ENCODE measurements at places on chromosomes 4 and X. TPM values are rescaled to one million over a fixed set of nuclear protein-coding genes. Genes with fewer than 3 reads are reported as not detected.

DNA sequence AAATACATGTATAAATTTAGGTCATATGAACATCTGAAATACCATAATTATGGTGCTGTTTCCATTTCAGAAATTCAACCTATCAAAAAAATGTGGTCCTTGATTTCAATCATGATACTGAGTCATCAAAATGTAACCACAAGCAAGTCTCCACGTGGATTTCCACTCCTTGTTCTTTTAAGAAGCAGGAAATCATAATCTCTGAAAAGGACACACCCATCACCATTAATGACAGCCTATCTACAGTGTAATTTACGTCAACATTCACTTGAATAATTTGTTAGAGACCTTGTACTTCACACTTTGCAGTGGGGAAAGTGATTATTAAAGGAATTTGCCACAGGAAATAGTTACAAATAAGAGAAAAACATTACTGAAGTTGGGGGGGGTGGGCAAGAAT, 17.7 kb upstream of the SLC7A11 start:
- no peak for DNase-seq

GRCh38 chrX:11267425-11267824, 25.8 kb upstream of the AMELX start:
- no peak for DNase-seq

DNA sequence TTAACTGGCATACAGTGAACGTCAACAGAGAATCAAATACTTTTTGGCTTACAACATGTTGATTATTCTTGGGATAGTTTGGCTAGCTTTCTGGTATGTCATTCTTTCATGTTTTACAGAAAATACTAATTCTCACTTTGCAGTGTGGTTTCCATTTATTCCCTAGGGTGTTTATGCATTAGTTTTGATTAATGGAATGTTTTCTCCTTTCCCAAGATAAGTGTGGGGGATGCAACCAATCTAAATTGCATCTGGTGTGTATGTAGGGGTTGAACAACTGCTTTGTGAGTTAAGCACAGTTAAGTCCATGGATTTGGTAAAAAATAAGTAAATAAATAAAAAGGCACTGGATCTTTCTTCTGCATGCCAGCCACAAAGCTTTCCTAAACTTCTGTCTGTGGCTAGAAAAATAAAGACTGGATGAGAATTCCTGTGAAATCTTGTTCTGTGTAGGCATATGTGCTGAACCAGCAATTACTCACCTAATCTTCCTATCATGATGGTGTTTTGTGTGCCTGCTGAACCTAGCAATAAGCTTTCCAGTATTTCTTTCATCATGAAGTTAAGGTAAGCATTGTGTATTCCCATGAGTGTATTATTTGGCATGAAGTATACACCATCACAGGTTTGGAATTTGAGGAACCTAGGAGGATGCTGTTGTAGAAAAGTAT, 50.6 kb upstream of the TENM3 start:
- DNase-seq = no peak

DNA sequence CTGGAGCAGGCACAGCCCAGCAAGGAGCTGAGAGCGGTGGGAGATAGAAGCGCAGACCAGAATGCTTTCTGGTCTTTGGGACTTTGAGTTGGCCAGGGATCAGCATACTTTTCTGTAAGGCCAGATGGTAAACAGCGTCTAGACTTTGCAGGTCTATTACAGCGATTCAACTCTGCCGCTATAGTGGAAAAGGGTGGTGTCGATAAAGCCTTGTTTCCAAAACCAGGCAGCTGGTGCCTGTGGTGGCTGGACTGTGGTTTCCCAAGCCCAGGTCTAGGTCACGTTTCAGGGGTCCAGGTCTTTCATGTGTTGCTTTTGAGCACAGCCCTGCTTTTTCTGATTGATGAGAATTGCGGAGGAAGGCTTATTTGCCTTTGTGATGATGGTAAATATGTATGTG, 40.1 kb downstream of the HTT-AS start:
- DNase-seq = no peak

- DNase-seq = no peak
These were observed 84.8 kb upstream of the ZNF827 start for GRCh38 chr4:146023334-146023967.

Gene PLP2
- 3.9 TPM for total RNA-seq

Gene BEX4
- total RNA-seq = 68.1 TPM

Gene FAM236D
- total RNA-seq = not detected

All from progenitor cell of endocrine pancreas (in vitro differentiated cells).